Transverse colon (tissue), 4 donors: ENCODE measurements at places on chromosomes 4 and X.

GRCh38 chrX:23637187-23637586 lies 30.1 kb upstream of the PRDX4 start:
- no peak for DNase-seq
- H3K27me3 ChIP-seq, result no peaks in the 10 kb centered on the region
- H3K4me1 ChIP-seq, result no peaks in the 10 kb centered on the region

DNA sequence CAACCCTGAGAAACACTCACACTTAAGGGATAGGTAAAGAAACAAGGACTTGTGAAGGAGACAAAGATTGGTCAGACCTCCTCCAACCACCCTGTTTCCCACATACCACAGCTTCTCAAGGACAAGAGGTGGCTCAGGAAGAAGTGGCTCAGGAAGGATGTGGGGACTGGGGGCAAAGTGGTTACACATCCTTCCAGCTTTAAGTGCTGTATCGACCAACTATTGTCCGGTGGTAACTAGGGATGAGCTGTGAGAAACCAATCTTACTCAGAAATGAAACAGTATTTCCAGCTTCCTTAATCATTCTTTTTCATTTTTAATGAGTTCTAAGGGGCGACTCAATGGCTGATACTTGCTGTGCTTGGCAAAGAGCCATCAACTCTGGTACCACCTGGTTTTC lies 8.5 kb upstream of the LHFPL1 start:
- DNase-seq, result no peak
- H3K36me3 ChIP-seq, result no peaks in the 10 kb centered on the region
- no peaks in the 10 kb centered on the region for H3K27me3 ChIP-seq
- H3K4me1 ChIP-seq, result no peaks in the 10 kb centered on the region
- no peak overlapping the region for H3K27ac ChIP-seq
- H3K4me3 ChIP-seq, result no peak overlapping the region

DNA sequence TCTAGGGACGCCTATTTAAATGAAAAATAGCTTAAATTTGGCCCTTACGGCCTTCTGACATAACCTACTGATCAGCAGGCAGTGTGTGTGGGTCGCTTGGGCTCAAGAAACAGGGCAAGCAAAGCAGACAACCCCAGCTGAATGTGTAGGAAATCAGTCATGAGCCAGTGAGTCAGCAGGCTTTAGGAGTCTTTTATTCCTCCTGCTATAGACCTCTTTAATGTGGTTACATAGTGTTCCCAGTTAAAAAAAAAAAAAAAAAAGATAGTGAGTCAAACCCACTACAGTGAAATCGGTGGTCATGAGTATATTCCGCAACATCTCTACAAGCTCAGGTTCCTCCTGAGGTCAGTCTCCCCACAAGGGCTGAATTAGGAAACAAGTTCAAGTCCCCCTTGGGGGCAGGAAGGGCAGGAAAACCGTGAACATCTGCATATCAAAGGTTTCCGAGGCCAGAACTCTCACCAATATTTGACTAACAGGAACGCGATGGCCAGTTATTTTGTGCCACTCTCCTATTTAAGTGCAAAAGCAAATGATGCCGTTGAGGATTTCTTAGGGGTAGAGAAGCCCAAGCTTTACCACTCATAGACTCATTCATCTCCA lies 32.7 kb downstream of the ACSL1 start:
- H3K27me3 ChIP-seq, result no peaks in the 10 kb centered on the region
- H3K4me1 ChIP-seq, result no peaks in the 10 kb centered on the region
- DNase-seq, result no peak
- H3K27ac ChIP-seq, result peak overlapping the region; percentile 4
- H3K36me3 ChIP-seq, result no peaks in the 10 kb centered on the region
- no peak overlapping the region for H3K4me3 ChIP-seq

DNA sequence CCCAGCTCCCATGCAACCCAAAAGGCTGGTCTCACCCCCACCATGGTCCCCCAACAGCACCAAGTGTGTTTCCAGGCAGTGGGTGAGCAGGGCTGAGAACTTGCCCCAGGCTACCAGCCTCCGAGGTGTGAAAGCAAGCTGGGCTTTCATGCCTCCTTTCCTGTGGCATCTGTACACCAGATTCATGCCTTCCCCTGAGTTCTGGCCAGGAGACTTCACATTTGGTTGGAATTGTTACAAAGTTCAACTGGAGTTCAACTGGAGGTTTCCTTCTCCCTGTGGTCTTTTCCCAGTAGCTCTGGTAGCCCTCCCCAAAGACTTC lies 77.6 kb upstream of the RAB40AL start:
- H3K4me1 ChIP-seq, result no peaks in the 10 kb centered on the region
- H3K4me3 ChIP-seq, result no peak overlapping the region
- H3K27ac ChIP-seq, result no peak overlapping the region
- no peak for DNase-seq

- H3K27ac ChIP-seq, result no peak overlapping the region
- no peaks in the 10 kb centered on the region for H3K36me3 ChIP-seq
- no peak overlapping the region for H3K4me3 ChIP-seq
Observed at GRCh38 chrX:1108501-1109445, 103.7 kb downstream of the CRLF2 start.

DNA sequence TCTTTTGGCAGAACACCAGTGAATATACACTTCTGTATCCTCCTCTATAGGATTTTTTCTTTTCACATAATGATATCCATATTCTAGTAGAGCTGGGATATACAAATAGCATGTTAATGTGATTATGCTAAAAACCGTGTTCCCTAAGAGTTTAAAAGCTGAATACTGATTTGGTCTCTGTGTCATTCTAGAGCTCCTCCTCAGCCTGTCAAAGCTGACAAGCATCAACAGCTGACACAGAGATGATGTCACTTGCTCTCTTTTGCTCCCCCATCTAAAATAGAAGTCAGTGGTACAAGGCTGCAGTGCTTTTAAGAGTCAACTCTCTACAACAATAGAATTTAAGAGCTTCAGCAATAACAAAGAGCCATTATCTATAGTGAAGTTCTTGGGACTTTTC lies 17.1 kb upstream of the HERC3 start:
- H3K4me1 ChIP-seq, result no peaks in the 10 kb centered on the region
- H3K27ac ChIP-seq, result no peak overlapping the region
- no peak for DNase-seq

DNA sequence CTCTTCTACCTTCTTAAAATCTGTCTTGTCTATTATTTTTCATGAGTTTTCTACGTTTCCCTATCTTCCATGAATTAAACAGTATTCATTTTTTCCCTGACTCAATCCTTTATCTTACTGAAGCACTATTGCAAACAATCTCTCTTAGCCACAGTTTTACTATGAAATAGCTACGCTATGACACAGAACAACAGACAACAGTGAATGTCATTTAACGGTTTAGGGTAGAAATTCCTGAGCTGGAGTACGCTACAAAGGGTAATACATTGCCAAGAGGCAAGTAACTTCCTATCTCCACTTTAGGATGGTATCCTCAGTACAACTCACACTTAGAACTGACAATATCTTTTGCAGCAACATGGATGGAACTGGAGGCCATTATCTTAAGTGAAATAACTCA lies 552.6 kb downstream of the INPP4B start:
- H3K36me3 ChIP-seq, result no peaks in the 10 kb centered on the region
- H3K27ac ChIP-seq, result no peak overlapping the region
- no peaks in the 10 kb centered on the region for H3K4me1 ChIP-seq
- no peak overlapping the region for H3K4me3 ChIP-seq
- no peak for DNase-seq
- H3K27me3 ChIP-seq, result no peaks in the 10 kb centered on the region

GRCh38 chr4:25863347-25863784 lies 578 bp upstream of the SEL1L3 start:
- H3K4me1 ChIP-seq, result peaks cover 35% of the 10 kb centered on the region
- no peaks in the 10 kb centered on the region for H3K36me3 ChIP-seq
- peak overlapping the region; percentile 80 for H3K4me3 ChIP-seq
- H3K27ac ChIP-seq, result peak overlapping the region; percentile 87
- H3K27me3 ChIP-seq, result no peaks in the 10 kb centered on the region
